Kidney epithelial cell (primary cell): ENCODE measurements at places on chromosomes 4 and X. TPM values are rescaled to one million over a fixed set of nuclear protein-coding genes. Genes with fewer than 3 reads are reported as not detected.

- no peak for DNase-seq
Observed at GRCh38 chr4:17701138-17701839, 80.1 kb downstream of the FAM184B start.

DNA sequence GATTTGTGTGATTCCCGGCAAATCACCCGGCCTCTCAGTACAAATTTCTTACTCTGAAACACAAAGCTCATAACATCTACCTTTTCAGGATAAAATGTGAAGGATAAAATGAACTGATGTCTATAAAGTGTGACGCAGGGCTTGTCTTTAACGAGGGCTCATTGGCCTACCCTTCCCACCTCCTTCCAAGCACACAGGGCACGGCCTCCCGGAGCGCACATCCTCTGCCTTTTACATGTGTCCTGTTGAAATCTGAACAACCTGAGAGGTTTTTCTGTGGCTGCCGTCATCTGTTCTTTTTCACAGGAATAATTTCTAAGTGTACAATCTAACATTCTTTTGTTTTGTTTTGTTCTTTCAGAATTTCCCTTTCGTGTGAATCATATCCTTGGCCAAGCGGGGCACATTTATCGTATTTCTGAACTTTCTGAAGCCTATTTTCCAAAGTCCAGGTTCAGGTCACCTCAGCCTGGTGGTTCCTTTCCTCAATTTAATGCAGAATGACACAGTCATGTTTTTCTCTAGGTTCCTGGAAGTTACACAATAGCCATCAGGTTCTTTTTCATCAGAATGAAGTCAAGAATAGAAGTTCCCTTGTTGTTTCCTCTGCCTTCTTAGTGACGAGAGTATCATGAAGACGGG is 53.1 kb upstream of the SPRY1 start:
- DNase-seq, result no peak

DNA sequence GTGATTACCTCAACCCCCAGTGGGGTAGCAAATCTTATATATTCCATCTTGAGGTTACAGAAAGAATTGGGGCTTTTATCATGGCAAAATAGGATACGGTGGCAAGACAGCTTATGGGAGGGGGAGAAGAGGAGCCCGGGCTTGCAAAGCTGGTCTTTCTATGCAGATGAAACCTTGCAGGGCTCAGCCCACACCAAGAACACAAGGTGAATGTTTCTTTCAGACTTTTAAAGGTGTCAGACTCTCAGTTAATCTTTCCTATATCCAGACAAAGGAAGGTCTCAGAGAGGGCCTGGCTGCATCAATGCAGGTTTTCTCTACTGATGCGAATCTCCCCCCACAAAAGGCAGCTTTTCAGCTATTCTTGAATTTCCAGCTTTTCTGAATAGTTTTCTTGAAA is 59.9 kb upstream of the WDR17 start:
- DNase-seq, result no peak

Gene CC2D2A
- total RNA-seq, result 18.3 and 28.0 TPM in 2 replicates
